ENCODE measurements at places on chromosomes 4 and X.

GRCh38 chrX:97402903-97403302, 519.2 kb downstream of the RPA4 start:
- no peak for DNase-seq

GRCh38 chr4:113885291-113885690, 94.2 kb downstream of the ARSJ start:
- no peak for DNase-seq

DNA sequence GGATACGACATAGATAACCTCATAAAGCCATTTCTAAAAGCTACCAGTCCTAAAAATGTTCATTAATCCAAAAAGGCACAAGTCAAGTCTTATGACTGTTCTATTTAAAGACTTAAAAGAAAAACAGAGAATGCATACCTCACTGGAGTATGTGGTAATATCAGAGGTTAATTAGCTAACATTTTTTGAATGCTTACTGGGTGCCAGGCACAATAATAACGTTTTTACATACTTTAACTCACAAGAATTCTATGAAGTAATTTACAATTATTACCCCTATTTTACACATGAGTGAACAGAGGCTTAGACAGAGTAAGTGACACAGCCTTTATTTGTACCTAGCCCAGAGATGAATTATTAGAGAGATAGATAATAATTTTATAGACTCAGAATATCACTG, 207.5 kb downstream of the PDGFC start:
- no peak for DNase-seq

GRCh38 chrX:5775846-5776430, 452.7 kb downstream of the NLGN4X start:
- no peak for DNase-seq

DNA sequence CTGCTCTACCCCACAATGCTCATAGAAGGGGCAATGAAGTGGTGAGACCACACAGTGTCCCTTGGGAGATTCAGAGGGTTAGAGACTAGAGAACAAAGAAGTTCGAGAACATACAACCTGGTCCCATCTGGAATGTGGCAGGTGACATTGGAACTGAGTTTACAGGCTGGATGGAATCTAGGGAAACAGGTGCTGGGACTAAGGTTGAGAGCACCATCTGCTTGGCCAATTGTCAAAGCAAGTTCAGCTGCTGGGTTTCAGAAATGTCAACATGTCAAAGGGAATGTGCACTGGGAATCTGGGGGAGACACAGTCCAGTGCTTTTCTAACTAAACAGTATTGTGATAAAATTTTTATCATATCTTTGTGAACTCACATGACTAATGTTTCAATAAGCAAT, 15.9 kb upstream of the FAM13A start:
- no peak for DNase-seq

- DNase-seq, result no peak
Observed at GRCh38 chr4:7473081-7473480, 38.4 kb upstream of the PSAPL1 start.

GRCh38 chr4:38538517-38538916, 125.5 kb upstream of the KLF3 start:
- DNase-seq, result no peak

DNA sequence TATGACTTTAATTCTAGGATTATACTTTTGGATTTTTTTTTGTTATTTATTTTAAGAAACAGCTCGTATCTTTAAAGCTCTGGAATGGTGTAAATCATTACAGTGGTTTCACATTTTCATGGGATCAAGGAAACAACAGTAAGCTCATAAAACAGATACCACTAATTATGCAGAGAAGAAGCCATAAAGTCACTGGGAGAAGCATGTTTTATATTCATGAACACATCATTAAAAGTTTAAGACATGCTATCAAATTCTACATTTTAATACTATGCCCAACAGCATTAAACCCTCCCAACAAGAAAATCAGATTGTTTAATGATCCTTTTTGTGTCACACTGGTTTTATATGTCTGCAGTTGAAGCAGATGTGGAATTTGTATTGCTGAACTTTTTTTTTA, 149.9 kb downstream of the FBXO8 start:
- DNase-seq, result no peak

GRCh38 chr4:23837371-23837770, 52.5 kb downstream of the PPARGC1A start:
- DNase-seq, result no peak

- DNase-seq, result no peak
Observed at GRCh38 chr4:169397762-169398161, 127.0 kb upstream of the SH3RF1 start.

- DNase-seq, result no peak
Observed at GRCh38 chr4:81746773-81747172, 275.1 kb upstream of the RASGEF1B start.

- DNase-seq, result no peak
Observed at GRCh38 chrX:154402622-154403127, 4.5 kb downstream of the RPL10 start.

DNA sequence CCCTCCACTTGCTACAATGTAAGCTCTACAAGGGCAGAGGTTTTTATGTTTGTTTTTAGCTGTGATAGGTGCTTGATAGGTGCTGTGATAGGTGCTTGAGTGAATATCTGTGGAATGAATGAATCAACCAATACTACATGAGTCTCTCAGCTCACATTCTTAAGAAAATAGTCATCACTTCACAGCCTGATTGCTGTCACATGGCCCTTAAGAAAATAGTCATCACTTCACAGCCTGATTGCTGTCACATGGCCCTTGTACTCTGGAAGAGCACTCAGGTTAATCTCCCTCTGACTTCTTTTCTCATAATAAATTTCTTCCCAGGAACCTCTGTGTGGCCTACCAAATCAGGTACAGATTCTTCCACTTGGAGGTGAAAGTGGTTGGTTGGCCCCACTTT, 335.2 kb downstream of the TENM3 start:
- no peak for DNase-seq

DNA sequence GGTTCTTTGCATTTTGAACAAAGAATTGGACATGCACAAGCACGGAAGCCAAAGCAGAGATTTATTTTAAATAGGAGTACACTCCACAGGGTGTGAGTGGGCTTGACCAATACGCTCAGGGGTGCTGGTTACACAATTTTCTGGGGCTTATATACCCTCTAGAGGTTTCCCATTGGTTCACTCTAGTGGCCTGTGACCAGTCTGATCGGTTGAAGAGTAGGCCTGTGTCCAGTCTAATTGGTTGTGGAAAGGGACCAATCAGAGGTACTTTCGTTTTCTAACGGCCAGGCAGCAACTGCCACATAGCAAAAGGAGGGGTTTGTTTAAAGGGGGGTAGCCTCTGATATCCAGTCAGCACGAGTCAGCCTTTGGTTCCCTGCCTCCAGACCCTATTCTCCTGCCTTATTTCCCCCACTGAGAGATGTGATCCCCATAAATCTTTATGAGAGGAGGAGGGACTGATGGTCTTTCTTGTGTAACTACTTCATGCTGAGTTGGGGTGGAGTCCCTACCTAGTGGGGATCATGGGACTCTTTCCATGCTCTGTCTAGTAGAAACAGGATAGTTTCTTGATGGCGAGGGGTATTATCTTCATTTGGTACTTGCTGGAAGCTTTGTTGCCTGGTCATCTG, 11.3 kb upstream of the AREG start:
- DNase-seq, result no peak

- no peak for DNase-seq
Observed at GRCh38 chrX:10120331-10120730, 36.4 kb upstream of the CLCN4 start.

DNA sequence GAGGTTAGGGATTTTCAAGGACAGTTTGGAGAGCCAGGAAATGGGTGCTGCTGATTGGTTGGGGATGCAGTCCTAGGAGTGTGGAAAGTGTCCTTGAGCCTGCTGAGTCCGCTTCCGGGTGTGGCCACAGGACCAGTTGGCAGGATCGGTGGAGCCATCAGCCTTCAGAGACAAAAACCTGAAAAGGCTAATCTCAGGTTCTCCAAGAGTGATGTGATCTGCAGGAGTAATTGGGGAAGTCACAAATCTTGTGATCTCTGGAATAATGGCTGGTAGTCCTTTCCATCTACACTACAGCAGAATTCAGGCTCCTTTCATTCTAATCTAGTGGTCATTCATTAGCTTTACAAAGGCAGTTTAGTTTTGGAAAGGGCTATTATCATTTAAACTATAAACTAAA, 55.9 kb upstream of the BMP2K start:
- DNase-seq, result no peak

DNA sequence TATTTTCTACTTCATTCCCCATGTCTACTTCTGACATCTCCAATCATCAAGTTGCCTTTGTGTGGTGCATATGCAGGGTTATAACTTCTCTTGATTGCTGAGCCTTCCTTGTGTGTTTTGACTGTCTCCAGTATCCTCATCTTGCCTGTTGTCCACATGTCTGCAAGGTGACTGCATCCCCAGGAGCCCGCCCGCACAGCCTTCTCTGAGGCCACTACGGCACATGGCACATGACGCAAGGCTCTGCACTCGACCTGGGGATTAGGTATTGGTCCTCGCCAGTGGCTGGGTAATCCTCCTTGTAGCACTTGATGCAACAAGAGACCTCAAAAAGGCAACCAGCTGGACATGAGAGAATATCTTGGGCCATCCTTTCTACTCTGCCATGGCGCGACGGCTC, 122.6 kb downstream of the SORBS2 start:
- DNase-seq, result no peak

DNA sequence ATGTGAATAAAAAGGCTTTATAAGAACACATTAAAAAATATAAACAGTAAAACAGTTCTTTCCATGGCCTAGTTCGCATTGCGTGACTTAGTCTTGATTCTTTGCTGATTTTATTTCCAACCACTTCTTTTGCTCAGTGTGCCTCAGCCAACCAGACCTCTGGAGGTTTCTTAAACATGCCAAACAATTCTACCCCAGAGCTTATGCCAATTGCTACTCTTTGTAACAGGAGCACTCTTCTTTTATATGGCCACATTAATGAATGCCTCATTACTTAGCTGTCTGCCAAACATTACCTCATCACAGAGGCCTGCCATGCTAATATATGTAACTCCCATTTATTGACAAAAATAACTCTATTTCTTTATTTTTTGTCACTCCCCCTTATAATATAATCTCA, 202.3 kb downstream of the NDST4 start:
- no peak for DNase-seq

GRCh38 chr4:166421556-166422156, 548.6 kb downstream of the TLL1 start:
- DNase-seq, result no peak

DNA sequence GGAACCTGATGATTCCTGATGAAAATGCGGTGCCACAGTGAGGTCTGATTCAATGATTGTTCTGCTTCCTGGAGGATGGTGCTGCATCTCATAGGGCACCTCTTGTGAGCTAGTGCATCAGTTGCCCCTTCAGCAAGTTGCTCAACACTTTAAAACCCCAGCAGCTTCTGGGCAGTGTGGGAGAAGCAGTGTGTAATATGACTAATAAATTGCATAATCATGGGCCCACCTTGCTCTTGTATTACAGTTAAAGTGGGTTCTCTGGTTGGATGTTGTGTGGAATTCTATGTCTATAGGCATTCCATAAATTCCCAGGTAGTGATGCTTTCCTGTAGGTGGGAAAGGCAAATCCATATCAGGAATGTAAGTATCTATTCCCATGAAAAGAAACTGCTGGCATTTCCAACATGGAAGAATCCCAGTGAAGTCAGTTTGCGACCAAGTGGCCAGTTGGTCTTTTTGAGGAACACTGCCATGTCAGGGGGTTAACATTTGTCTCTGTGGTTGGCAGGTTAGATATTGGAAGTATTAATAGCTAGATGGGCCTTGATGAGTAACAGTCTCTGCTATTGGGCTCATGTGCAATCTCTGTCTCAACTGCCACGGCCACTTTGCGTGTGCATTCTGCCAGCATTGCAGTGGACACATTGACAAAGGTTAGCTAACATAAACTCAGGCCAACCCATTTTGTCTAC, 121.1 kb upstream of the OTUD4 start:
- DNase-seq, result no peak

DNA sequence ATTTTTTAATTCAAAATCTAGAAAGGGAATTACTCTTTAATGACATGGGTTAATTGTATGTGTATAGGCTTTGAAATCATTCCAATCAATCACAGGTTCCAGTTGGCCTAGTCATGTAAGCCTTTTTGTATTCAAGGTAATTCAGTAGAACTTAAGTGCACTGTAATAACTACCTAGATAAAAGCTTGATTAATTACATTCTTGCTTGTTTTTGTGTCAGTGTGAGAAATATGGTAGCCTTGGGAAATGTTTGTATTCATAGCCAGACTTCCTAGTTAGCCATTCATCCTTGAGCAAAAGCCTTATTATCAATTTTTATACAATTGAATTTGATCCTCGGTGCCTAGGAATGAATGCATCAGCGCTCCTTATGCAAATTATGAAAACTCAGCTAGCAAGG, 33.5 kb downstream of the TKTL2 start:
- no peak for DNase-seq

- DNase-seq, result no peak
Observed at GRCh38 chrX:47148946-47149345, 3.9 kb downstream of the RBM10 start.

GRCh38 chrX:155662282-155662681, 49.5 kb upstream of the TMLHE start:
- no peak for DNase-seq

DNA sequence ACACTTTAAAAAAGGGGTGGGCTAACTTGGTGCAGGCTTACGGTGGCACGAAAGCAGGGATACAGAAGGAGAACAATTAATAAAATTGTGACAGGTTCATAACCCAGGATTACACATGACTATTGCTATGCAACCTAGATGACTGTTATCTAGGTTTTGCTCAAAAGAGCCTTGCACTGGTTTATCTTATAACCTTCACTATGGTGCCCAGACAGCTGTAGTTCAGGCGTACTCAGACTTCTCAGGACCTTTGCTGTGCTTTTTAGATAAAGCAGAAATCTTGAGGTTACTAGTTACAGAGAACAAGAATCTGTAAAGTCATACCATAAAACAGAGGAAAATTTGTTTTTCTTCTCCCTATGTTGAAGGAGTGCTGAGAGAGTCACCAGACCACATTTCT, 44.4 kb downstream of the UGT2A3 start:
- DNase-seq, result no peak

DNA sequence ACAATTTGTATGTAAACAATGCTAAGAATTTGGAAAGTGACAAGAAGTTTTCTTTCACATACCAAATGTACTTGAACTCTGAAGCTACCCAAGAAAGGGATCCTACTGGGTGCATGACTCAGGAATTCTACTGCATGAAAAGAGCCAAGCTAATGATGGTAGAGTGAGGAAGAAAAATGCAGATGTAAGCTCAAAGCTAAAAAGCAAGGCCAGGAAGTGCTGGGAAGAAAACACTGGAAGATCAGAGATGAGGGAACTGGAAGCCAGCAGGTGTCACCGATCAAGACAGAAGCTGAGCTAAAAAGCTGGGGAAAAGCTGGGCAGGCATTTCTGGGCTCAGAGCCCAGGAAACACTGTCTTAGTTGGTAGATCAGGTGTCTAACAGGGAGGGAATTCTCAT, 449.1 kb downstream of the NKX6-1 start:
- no peak for DNase-seq

GRCh38 chrX:31658360-31658759, 586.5 kb upstream of the FTHL17 start:
- no peak for DNase-seq

GRCh38 chr4:153112041-153112441, 92.2 kb upstream of the TRIM2 start:
- no peak for DNase-seq
